ENCODE measurements at places on chromosomes 6 and 20.
A peak's percentile ranks its signal among the peaks of the same experiment; 100 is the strongest.

- H3K27me3 ChIP-seq = peaks cover 42% of the 10 kb centered on the region
- no peak overlapping the region for H3K4me3 ChIP-seq
- H3K36me3 ChIP-seq = no peaks in the 10 kb centered on the region
Observed at GRCh38 chr6:166672624-166673206, 45.7 kb upstream of the RPS6KA2 start.

DNA sequence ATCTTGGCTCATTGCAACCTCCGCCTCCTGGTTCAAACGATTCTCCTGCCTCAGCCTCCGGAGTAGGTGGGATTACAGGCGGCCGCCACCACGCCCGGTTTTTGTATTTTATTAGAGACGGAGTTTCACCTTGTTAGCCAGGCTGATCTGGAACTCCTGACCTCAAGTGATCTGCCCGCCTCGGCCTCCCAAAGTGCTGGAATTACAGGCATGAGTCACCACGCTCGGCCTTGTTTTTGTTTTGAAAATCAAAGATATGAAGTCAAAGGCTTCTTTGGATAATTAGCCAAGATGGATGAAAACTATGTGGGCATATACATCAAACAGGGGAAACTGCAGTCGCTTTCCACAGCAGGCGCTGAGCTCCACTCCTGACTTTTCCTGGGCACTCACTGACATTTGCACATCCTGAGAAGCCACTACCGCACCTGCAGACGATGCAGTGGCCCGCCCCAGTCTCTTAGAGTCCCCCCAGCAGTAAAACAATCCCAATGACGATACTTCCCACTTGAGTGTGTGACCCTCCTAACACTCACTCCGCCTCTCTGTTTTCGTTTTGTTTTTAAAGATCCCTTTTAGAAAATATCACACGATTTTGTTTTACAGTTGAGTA is 44.1 kb downstream of the GJA1 start:
- H3K36me3 ChIP-seq = no peaks in the 10 kb centered on the region
- H3K27ac ChIP-seq = no peak overlapping the region

DNA sequence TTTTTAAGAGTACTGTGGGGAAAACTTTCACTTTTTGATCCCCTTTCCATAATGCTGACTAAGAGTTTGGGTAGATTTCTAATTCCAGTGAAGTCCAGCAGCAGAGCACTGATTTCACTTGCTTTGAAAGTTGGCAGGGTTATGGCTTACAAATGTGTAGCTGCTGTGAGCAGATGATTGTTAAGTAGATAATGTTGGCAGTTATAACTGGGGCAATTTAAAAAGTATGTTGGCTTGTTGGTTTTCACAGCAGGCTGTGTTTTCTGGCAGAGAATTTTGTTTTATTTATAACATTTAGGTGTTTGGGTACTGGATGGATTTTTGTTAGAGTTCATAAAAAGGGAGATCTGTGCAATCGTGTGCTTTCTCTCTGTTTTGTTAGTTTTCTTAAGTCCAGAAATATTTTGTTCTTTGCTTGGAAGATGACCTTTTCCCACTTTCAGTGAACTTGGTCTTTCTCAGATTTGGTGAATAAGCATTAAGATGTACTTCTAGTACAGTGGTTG is 31.4 kb downstream of the AFDN start:
- peaks cover 5% of the 10 kb centered on the region for H3K4me1 ChIP-seq
- peaks cover 15% of the 10 kb centered on the region for H3K27me3 ChIP-seq
- no peak overlapping the region for H3K27ac ChIP-seq

DNA sequence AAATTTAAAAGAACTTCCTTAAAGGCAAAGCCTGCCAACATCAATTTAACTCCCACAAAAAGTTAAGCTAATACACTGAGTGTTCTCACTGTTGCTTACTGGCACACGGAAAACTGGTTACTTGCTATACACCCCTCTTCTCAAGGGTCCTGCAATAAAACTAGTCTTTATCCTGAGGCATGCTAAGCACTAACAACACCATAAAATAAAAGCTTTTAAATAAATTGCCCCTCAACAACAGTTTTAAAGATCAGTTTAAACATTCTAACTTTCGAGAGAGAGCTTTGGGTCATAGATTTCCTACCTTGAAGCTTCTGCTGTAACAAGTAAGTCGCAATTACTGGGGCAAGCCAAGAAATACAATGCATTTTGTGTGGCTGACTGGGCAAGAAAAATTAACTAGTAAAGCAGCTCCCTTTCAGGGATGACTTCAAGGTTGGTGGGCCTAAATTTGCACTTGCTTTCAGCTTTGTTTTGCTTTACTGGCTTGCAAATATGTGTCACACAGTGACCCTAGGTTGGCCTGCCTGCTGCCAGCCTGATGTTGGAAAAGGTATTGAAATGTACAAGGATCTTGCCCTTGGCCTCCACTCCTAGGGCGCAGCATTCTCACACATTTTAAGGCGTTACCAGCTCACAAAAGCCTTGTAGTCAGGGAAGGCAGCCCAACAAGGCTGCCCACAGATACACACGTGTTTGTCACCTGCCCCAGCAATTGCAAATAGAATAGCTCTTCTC is 4.0 kb upstream of the HEY2 start:
- H3K4me3 ChIP-seq = no peak overlapping the region
- DNase-seq = no peak
- H3K36me3 ChIP-seq = peaks cover 4% of the 10 kb centered on the region
- H3K27me3 ChIP-seq = peaks cover 50% of the 10 kb centered on the region
- H3K4me1 ChIP-seq = peaks cover 33% of the 10 kb centered on the region

DNA sequence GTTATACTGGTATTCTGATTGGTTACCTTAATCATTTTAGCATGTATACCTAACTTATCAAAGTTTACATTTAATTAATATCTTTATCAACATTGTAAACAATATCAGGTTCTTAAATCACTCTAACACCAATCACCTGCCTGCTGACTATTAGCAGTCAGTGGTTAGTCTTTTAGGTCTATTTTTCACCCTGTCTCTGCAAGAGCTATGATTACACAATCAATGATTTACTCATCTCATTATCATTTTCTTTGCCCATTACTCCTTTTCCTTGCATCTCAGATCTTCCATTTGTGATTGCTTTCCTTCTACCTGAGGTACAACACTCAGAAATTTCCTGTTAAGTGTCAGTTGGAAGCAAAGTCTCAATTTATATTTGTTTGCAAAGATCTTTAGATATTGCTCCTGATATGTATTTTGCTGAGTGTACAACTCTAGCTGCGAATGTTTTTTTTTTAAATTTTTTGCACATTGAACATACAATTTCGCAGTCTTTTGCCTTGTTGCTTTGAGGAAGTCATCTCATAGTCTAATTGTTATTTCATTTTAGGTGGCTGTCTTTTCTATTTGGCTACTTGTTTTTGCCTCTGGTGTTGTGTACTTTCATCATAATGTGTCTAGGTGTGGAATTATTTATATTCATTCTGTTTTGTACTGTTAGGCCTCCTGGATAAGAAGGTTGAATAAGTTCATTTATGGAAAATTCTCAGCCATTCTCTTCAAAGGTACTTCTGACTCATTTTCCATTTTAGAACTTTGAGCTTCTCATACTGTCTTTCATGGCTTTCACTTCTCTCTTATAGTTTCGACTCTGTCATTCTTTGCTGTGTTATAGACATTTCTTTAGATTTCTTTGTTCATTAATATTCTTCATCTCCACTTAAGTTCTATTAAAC is 104.9 kb upstream of the CEP162 start:
- no peak overlapping the region for H3K27ac ChIP-seq
- H3K4me3 ChIP-seq = no peak overlapping the region
- H3K36me3 ChIP-seq = no peaks in the 10 kb centered on the region

DNA sequence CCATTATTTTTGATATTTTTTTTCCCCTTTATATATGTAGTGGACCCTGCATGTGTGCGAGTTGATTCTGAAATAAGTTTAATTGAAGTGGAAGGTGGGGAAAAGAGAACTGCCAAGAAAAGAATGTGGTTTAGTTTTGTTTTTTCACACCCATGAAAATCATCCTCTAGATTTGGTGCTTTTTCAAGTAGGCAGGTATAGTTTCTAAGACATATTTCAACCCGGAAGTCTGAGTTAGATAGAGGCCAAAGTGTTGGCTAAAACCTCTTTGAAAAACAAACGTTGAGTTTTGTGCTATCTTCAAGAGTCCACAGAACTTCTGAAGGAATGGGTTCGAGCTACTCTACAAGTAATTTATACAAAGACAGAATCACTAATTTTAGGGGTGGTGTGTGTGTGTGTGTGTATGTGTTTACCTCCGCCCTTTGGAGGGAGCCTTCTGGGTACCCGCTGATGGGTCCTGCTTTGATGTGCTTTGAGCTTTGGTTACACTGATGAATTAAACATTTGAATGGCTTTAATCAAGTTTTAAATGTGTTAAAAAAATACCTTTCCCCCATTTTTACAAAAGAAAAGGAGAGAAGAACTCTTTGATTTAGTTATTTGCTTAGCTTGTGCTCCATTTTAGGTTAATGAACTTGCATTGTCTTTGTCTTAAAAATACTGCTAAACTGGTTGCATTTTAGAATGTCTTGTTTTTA is 2.5 kb downstream of the RREB1 start:
- peak overlapping the region; percentile 91 for H3K4me3 ChIP-seq
- peaks cover 64% of the 10 kb centered on the region for H3K4me1 ChIP-seq
- H3K27me3 ChIP-seq = peaks cover 9% of the 10 kb centered on the region
- no peak for DNase-seq
- peak overlapping the region; percentile 91 for H3K27ac ChIP-seq
- peaks cover 12% of the 10 kb centered on the region for H3K36me3 ChIP-seq

DNA sequence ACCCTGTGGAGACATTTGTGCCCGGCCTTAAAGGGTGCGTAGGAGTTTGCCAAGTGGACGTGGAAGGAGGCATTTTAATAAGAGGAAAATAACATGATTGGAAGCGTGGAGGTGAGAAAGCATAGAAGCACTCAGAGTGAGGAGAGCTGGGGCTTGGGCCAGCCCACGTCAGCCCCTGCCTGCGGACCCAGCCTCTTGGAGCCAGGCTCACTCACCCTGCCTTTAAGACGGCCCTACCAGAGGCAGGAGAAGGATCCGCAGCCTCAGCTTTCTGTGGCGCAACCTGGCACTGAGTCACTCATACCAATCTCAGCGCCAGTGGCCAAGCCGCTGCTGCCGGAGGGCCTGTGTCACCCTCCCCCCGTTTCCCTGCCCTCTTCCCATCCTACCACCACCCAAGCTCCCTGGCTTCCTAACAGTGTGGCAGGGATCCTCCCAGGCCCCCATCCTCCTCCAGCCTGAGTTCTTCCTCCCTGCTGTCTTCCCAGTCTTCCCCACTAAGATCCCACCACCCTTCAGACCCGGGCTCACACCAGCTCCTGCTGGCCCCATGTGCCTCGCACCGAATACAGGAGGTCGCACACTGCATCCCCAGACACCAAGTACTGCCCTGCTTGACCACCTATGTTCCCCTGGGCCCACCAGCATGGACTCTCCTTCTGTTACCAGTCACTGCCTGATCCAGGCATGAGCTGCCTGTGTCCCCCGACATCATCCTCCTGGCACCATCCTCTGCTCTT is 285.2 kb downstream of the UST start:
- peaks cover 70% of the 10 kb centered on the region for H3K4me1 ChIP-seq
- no peaks in the 10 kb centered on the region for H3K27me3 ChIP-seq
- peak overlapping the region; percentile 51 for H3K4me3 ChIP-seq
- peaks cover 3% of the 10 kb centered on the region for H3K36me3 ChIP-seq
- peak overlapping the region; percentile 87 for H3K27ac ChIP-seq
- peak; percentile 27 for DNase-seq

- no peaks in the 10 kb centered on the region for H3K36me3 ChIP-seq
- H3K27me3 ChIP-seq = no peaks in the 10 kb centered on the region
Observed at GRCh38 chr20:6866741-6867140, 99.3 kb downstream of the BMP2 start.

DNA sequence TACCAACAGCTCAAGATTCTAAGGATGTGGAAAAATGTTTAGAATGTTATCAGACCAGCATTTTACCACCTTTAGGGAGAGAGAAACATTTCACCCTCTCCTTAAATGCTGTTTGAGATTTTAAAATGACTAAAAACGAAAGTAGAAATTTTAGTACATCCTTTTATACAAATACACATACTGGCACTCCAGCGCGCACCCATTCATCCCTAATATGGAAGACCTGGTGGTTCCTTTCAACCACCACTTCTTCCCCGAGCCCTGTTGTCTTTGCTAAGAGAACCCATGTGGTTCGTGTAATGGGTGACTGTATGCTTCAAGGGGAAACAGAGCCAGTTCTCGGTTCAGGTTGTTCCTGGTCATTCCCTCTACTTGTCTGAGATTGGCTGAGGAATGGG is 21.3 kb downstream of the SPATA2 start:
- peak overlapping the region; percentile 0 for H3K27ac ChIP-seq
- H3K4me1 ChIP-seq = peaks cover 17% of the 10 kb centered on the region
- DNase-seq = no peak
- H3K27me3 ChIP-seq = no peaks in the 10 kb centered on the region

GRCh38 chr20:51037532-51038115 is 14.7 kb upstream of the KCNG1 start:
- no peak overlapping the region for H3K27ac ChIP-seq
- no peak for DNase-seq
- no peak overlapping the region for H3K4me3 ChIP-seq
- no peaks in the 10 kb centered on the region for H3K4me1 ChIP-seq
- H3K27me3 ChIP-seq = peaks cover 11% of the 10 kb centered on the region

Measured in activated naive CD4-positive, alpha-beta T cell treated with anti-CD3 and anti-CD28 coated beads, Interleukin-2, amount 10 ng/mL, durations not matched to agents 7 days and 5 days (primary cell).